IMR-90 (cell line): ENCODE measurements at places on chromosomes 11 and 22.
A peak's percentile ranks its signal among the peaks of the same experiment; 100 is the strongest.

DNA sequence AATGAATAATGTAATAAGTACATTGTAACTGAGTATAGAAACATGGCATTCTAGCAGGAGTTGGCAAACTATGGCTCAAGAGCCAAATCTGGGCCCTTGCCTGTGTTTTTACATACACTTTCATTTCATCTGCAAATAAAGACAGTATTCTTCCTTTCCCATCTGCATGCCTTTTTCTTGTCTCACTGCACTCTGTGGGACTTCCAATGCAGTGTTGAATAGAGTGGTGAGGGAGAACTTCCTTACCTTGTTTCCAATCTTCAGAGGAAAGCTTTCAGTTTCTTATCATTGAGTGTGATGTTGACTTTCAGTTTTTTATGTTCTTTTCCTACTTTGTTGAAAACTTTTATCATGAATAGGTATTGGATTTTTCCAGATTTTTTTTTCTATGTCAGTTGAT lies 82.1 kb downstream of the USP47 start:
- DNase-seq = peak; percentile 11

GRCh38 chr22:27881421-27881820 lies 37.6 kb downstream of the PITPNB start:
- DNase-seq = peak; percentile 62

DNA sequence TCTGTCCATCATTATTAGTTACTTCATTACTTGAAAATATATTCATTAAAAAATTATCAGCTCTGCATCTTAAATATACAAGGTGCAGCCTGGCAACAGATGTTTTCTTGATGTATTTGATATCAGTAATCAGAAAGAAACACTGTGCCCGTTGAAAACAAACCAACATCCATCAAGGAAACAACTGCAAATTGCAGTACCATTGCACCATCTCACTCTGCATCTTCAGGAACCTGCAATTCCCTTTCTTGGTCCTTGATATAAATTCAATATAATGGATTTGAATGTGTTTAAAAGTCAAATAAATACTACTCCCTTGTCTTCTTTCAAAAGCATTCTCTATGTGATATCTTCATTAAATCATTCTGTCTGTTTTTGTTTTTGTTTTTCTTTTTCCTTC lies 1131.2 kb downstream of the FAM181B start:
- DNase-seq = no peak

GRCh38 chr11:112161012-112161411 lies 2.9 kb downstream of the IL18 start:
- DNase-seq = no peak

DNA sequence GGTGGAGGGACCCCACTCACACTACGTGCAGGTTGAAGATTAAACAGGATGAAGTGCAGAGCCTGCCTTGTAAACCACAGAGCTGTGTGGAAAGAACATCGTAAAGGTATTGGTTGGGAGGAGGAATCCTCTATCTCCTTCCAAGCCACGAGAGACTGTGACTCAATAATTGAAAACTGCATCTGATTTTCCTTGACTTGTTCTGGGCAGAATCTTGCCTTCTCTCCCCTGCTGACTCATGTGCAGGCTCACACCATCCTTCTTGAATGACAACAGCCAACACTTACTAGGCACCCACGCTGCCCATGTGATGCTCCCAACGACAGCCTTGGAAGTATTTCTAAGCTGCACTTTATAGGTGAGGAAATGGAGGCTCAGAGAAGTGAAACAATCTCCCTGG lies 563.0 kb downstream of the MIAT start:
- peak; percentile 89 for DNase-seq

DNA sequence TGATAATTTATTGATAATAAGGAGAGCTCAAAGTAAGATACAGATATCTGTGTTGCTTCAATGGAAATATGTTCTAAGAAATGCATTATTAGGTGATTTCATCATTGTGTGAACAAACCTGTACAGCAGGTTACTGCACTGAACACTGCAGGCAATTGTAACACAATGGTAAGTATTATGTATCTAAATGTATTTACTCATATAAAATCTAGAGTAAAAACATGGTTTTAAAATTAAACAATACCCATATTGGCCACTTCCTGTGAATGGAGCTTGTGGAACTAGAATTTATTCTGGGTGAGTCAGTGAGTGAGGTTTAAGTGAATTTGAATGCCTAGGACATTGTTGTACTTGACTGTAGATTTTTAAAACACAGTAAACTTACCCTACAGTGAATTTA lies 722.9 kb upstream of the RAG2 start:
- DNase-seq = no peak
